ENCODE measurements at places on chromosomes 4 and X. TPM values are rescaled to one million over a fixed set of nuclear protein-coding genes. Genes with fewer than 3 reads are reported as not detected.

The DDX60 gene
- 11.3 TPM for total RNA-seq

The FANCB gene
- 3.5 TPM for total RNA-seq

The CENPVL1 gene
- total RNA-seq = not detected

The SEC31A gene
- 184 TPM for total RNA-seq

The FAM47A gene
- total RNA-seq = not detected

The FRMD7 gene
- not detected for total RNA-seq

The KLF8 gene
- 3.5 TPM for total RNA-seq

The ARHGAP6 gene
- total RNA-seq = 3.0 TPM

DNA sequence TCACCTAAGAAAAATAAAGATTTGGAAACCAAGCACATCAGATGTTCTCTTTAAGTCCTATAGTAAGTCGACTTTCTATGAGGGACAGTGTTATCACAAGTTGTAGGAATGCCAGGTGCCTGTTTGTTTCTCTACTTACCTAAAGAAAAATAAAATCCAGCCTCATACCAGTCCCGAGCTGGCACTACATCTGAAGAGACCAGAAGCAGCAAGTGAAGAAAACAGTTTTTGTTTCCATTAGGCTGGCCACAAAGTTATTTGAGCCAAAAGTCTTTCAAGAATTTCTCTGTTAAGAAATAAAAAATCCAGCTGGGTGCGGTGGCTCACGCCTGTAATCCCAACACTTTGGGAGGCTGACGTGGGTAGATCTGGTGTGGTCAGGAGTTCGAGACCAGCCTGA, 10.8 kb upstream of the PPARGC1A start:
- H3K36me3 ChIP-seq = no peaks in the 10 kb centered on the region
- DNase-seq = no peak
- H3K4me1 ChIP-seq = no peaks in the 10 kb centered on the region
- H3K27me3 ChIP-seq = no peaks in the 10 kb centered on the region

GRCh38 chr4:154015578-154015977, 226.7 kb upstream of the SFRP2 start:
- H3K4me3 ChIP-seq = no peak overlapping the region
- no peaks in the 10 kb centered on the region for H3K27me3 ChIP-seq
- H3K27ac ChIP-seq = no peak overlapping the region
- no peaks in the 10 kb centered on the region for H3K4me1 ChIP-seq

- no peak overlapping the region for H3K4me3 ChIP-seq
- H3K36me3 ChIP-seq = no peaks in the 10 kb centered on the region
- peaks cover 11% of the 10 kb centered on the region for H3K4me1 ChIP-seq
- no peak overlapping the region for H3K27ac ChIP-seq
Observed at GRCh38 chr4:168993714-168994510, 16.1 kb downstream of the CBR4 start.

DNA sequence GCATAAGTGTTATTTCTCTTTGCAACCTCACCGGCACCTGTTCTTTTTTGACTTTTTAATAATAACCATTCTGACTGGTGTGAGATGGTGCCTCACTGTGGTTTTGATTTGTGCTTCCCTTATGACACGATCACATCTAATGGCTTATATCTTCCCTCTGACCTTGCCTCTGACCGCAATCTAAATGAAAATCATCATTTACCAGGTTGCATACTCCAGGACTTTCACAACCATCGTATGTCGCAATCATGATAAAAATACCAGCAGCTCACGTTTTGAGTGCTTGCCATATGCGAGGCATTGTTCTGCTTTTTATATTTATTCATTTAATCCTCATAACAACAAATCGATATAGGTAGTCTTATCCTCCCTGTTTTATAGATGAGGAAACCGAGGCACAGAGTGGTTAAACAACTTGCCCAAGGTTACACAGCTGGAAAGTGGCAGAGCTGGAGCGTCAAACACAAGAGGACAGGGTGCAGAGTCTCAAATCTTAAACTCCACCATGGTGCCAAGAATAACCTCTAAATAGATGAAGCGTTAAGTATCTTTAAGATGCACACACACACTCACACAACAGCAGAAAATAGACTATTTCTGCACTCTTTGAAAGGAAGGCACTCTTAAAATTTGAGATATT, 102.2 kb downstream of the SEL1L3 start:
- H3K4me3 ChIP-seq = no peak overlapping the region
- H3K27ac ChIP-seq = no peak overlapping the region
- no peaks in the 10 kb centered on the region for H3K36me3 ChIP-seq
- peak; percentile 20 for DNase-seq
- H3K27me3 ChIP-seq = no peaks in the 10 kb centered on the region
- no peaks in the 10 kb centered on the region for H3K4me1 ChIP-seq

GRCh38 chrX:48498374-48498809, 10.4 kb upstream of the PORCN start:
- no peaks in the 10 kb centered on the region for H3K27me3 ChIP-seq
- peak; percentile 84 for DNase-seq
- no peak overlapping the region for H3K4me3 ChIP-seq
- H3K36me3 ChIP-seq = no peaks in the 10 kb centered on the region
- H3K4me1 ChIP-seq = no peaks in the 10 kb centered on the region
- no peak overlapping the region for H3K27ac ChIP-seq

- no peaks in the 10 kb centered on the region for H3K36me3 ChIP-seq
- no peak overlapping the region for H3K4me3 ChIP-seq
- H3K27me3 ChIP-seq = no peaks in the 10 kb centered on the region
- no peak for DNase-seq
- no peaks in the 10 kb centered on the region for H3K4me1 ChIP-seq
- no peak overlapping the region for H3K27ac ChIP-seq
Observed at GRCh38 chrX:121949041-121949760, 901.8 kb downstream of the GLUD2 start.

DNA sequence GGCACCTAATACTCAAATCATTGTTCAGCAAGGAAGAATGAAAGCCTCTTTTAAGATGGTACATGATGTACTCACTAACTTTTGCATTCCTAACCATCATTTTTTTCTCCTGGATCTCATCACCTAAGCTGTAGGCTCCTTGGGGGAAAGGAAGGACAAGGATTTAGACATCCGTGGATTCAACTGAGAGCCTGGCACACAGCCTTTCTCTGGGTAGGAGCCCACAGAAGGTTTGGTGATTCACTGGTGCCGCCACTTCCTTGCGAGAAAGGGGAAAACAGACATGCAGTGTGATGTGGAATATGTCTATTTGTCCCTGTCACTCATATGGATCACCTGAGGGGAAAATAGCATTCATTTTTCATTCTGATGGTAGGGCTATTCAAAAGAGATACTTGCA, 147.3 kb downstream of the PCDH7 start:
- no peak overlapping the region for H3K4me3 ChIP-seq
- no peak overlapping the region for H3K27ac ChIP-seq
- no peaks in the 10 kb centered on the region for H3K4me1 ChIP-seq
- H3K27me3 ChIP-seq = no peaks in the 10 kb centered on the region

DNA sequence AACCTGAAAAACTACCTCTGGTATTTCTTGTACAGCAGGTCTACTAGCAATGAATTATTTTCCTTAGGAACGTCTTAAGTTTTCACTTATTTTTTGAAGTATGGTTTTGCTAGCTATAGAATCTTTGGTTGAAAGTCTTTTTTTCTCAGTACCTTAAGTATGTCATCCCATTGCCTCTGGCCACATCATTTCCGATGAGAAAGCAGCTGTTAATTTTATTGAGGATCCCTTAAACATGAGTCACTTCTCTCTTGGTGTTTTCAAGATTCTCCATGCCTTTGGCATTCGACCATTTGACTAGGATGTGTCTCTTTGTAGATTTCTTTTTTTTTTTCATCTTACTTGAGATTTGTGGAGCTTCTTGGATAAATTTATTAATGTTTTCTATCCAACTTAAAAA, 803.8 kb upstream of the AMOT start:
- H3K27me3 ChIP-seq = no peaks in the 10 kb centered on the region
- H3K4me3 ChIP-seq = no peak overlapping the region
- H3K4me1 ChIP-seq = no peaks in the 10 kb centered on the region
- H3K36me3 ChIP-seq = no peaks in the 10 kb centered on the region
- DNase-seq = no peak

- no peaks in the 10 kb centered on the region for H3K36me3 ChIP-seq
- DNase-seq = no peak
- H3K27me3 ChIP-seq = no peaks in the 10 kb centered on the region
- H3K4me3 ChIP-seq = no peak overlapping the region
Observed at GRCh38 chr4:76216975-76217814, 3.6 kb upstream of the SCARB2 start.

DNA sequence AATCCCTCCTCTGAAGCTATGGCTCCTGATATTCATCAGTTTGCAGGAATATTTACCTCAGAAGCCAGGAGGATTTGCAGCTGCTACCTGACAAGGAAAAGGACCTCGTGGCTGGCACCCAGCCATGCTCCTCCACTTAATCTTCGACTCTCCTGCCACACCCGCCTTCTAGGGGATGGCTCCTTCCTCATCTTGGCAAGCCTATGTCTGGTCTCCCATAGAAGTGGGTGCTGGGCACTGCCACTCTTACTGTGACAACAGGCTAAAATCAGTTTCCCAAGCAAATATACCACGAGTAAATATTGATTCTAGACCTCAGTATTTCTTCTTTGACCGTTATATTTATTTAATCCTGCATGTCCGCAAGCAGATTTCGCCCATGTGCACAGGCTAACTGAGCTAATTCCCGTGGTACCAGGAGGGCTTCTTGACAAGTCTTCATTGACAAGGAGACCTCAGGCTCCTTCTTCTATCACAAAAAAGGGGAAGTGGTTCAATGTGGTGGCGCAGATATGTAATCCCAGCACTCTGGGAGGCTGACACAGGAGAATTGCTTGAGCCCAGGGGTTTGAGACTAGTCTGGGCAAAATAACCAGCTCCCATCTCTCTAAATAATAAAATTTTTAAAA, 52.6 kb upstream of the DCTD start:
- H3K4me3 ChIP-seq = no peak overlapping the region
- H3K27ac ChIP-seq = no peak overlapping the region
- H3K27me3 ChIP-seq = peaks cover 4% of the 10 kb centered on the region
- H3K36me3 ChIP-seq = no peaks in the 10 kb centered on the region

- peaks cover 3% of the 10 kb centered on the region for H3K36me3 ChIP-seq
- DNase-seq = no peak
- H3K4me1 ChIP-seq = no peaks in the 10 kb centered on the region
- no peak overlapping the region for H3K27ac ChIP-seq
- H3K4me3 ChIP-seq = no peak overlapping the region
- H3K27me3 ChIP-seq = no peaks in the 10 kb centered on the region
Observed at GRCh38 chrX:118756101-118756500, 28.7 kb downstream of the IL13RA1 start.

- H3K27ac ChIP-seq = peak overlapping the region; percentile 85
- H3K4me1 ChIP-seq = peaks cover 22% of the 10 kb centered on the region
- H3K36me3 ChIP-seq = no peaks in the 10 kb centered on the region
- peaks cover 19% of the 10 kb centered on the region for H3K27me3 ChIP-seq
- DNase-seq = peak; percentile 76
Observed at GRCh38 chrX:65601530-65602220, 65.8 kb upstream of the MSN start.

GRCh38 chr4:104394406-104395167, 100.1 kb downstream of the CXXC4 start:
- H3K4me1 ChIP-seq = no peaks in the 10 kb centered on the region
- no peak for DNase-seq
- H3K27ac ChIP-seq = no peak overlapping the region
- no peak overlapping the region for H3K4me3 ChIP-seq
